CD4-positive, alpha-beta T cell treated with Interleukin-10 for 1 hour (primary cell): ENCODE measurements at places on chromosomes 16 and 17.

GRCh38 chr17:74554909-74555308 lies 9.0 kb upstream of the CD300C start:
- no peak for DNase-seq

- no peak for DNase-seq
These were observed 44.0 kb downstream of the IRX6 start for GRCh38 chr16:55367866-55368603.

DNA sequence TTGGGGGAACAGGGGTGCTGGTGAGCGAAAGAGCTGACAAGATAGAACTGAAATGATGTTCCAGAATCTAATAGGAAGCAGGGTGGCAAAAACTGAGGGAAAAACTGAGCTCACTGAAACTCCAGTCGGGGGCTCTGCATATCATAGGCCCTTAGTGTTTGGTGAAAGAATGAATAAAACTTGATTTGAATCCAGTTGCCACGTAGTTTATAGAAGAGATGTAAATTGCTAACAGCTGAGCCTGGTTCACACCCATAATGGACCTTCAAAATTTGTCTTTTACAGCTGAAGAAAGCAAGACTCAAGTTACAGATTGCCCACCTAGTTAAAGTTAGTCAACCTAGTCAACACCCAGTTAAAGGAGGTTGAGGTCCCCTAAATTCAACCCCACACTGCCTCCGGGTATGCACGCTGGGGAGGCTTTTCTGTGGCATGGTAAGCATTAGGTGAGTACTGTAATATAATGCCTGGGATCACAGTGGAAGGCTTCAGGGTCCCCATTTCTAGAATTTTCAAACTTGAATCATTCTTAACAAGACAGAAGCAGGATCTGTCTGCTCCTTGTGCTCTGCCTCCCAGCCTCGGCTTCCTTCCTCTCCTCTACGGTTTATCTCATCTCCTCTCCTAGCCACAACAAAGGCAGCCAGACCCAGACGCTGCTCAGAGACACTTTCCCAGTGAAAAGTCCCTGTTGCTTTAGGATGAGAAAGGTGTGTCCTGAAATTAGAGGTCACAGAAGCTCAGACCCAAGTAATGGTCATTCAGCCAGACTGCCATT lies 26.9 kb upstream of the SUPT4H1 start:
- no peak for DNase-seq

GRCh38 chr17:81576621-81577277 lies 24.6 kb upstream of the FAAP100 start:
- no peak for DNase-seq

DNA sequence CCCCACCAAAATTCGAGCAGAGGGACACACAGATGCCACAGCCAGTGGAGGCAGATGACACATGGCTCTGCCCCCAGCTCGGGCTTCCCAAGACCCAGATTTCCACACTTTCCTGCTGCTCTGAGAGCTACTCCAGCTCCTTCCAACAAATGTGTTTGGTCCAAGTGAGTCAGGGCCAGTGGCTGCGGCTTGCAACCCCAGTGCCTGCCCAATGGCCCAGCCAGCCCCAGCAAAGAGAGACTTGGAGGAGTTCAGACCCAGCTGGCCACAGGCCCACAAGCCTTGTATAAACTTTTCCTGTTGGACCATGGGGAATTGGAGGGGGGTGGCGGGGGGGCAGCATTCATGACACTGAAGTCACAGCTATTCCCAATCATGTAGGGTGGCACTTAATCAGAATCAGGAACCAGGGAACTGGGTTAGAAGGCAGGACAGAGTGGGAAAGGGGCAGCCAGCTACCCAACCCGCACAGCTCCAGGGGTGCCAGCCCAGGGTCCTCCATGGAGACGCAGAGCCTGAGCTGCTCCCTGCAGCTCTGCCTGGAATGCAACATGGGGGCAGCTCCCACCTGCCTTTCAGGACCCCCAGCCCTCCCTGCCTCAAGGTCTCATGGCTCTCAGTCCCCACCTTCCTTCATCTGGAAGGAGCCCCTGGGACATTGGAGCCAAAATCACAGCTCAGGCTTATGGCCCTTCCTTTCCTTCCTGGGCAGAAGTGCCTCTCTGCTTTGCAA lies 17.5 kb upstream of the C16orf78 start:
- DNase-seq = no peak

DNA sequence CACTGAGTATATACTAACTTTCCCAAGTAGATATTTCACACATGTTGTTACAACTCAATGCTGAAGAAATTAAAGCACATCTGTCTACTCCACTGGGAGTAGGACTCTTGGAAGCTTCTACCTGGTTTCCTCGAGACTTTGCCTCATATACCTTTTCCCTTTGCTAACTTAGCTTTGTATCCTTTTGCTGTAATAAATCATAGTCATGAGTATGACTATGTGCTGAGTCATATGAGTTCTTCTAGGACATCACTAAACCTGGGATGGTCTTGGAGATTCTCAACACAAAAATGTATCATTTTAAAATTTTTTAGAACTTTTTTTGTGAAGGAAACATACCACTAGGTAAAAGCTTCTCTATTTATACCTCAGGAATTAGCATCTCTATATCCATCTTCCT lies 39.8 kb downstream of the ABCA5 start:
- no peak for DNase-seq

DNA sequence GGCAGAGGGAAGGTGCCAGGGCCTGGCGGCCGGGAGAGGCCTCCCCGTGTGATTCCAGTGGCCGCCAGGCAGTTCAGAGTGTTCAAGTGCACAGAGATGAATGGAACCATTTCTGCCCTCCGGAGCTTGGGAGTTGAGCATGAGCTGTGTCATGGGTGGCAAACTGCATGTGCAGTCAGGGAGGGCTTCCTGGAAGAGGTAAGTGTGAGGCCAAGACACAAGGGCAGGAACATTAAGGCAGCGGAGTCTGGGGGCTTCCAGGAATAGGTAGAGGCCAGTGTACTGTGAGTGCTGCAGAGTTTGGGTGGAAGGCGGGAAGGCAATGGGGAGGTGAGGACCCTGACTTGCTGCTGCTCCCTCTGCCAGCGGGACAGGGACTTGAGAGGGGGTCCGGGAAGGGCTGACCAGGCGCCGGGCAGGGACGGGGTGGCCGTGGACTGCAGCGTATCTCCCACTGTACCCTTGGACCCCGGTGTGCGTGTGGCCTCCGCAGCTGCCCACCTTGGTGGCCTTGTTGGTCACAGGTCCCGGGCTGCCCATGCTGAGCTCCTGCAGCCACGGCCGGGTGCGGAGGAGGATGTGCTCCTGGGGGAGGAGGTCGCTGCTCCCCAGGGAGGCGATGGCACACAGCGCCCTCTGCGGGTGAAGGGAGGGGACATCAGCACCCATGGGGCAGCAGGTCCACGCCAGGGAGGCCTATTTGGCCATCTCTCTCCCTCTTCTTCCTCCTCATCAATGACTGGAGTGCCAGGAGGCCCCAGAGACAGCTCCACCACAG lies 7.5 kb upstream of the CEP131 start:
- no peak for DNase-seq

DNA sequence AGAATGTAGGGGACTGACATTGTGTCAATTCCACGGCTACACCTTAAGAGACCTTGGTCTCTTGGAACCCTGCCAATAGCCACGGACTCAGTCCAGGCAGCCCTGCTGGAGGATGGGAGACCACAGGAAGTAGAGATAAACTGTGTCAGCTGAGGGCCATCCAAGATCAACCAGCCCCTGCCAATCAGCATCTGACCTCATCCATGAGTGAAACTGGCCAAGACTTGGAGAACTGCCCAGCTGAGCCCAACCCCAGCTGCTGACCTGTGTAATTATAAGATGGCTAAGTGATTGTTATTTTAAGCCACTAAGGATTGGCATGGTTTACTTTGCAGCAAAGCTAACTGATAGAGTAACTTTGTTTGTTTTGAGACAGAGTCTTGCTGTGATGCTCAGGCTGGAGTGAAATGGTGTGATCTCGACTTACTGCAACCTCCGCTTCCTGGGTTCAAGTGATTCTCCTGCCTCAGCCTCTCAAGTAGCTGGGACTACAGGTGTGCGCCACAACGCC lies 13.3 kb upstream of the YWHAE start:
- DNase-seq = no peak

DNA sequence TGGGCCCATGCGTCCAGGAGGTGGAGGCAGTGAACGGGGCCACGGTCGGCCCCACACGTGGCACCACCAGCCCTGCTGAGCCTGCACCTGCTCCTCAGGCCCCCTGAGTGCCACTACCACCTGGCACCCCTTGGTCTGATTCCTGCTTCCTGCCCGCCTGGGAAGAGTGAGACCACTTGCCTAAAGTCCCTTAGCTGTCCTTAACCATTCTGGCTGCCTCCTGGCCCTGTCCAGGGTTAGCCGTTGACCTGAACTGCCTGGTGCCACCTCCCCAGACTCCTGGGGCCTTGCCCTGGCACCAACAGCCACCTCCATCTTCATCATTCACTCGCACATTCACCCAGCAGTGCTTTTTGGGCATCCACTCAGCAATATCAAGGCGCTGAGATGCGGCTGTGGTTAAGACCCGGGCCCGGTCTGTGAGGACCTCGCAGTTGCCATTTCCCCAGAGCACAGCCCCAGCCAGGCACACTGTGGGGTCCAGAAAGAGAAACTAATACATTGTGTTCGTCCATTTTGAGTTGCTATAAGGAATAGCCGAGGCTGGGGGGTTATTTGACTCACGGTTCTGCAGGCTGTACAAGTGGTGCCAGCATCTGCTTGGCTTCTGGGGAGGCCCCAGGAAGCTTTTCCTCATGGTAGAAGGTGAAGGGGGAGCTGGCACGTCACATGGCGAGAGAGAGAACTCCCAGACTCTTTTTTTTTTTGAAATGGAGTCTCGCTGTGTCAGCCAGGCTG lies 318.4 kb downstream of the SEC14L1 start:
- no peak for DNase-seq

DNA sequence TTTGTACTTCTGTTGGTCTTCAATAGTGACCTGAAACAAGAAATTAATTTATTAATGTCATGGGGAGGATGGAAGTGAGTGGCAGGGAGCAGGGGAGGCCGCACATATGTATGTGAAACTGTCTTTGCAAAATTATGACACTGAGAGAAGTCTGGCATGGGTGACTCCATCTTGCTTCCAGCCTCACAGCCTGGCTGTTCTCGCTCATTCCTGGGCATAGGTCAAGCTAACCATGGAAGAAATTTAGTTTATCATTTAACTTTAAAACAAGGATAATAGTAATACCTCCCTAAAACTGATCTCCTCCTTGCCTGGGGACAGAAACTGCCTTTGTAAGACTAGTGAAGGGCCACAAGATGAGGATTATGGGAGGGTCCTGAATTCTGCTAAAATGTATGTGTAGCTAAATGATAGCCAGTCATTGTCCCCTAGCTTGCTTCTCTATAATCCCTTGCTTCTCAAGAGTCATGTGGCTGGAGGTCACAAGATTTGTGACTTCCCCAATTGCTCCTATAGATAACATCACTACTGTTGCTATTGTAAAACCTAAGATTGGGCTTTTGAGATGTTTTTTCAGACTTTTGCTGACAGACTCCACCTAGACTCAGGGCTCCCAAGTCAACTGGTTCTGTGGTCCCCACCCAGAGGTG lies 126.0 kb downstream of the HS3ST3A1 start:
- no peak for DNase-seq

- DNase-seq = no peak
These were observed 191.1 kb downstream of the CHD9NB start for GRCh38 chr16:52861614-52862022.

DNA sequence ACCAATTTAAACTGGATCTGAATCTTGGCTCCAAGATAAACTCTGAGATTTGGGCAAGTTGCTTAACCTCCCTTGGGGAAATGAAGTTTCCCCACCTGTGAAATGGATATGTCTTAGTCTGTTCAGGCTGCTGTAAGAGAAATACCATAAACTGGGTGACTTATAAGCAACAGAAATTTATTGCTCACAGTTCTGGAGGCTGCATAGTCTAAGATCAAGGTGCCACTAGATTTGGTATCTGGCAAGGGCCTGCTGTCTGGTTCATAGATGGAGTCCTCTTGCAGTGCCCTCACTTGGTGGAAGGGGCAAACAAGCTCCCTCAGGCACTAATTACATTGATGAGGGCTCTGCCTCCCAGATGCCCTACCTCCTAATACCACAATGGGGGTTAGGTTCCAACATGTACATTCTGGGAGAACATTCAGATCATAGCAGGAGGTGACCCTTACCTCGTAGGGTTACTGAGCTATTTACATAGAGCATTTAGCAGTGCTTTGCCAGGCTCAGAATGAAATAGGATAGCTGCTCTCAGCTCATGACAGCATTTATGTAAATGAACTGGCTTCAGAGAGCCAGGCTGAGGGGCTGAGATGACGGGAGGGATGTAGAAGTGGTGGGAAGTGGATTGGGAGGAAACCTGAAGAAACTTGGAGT lies 83.9 kb downstream of the SPECC1 start:
- DNase-seq = no peak

DNA sequence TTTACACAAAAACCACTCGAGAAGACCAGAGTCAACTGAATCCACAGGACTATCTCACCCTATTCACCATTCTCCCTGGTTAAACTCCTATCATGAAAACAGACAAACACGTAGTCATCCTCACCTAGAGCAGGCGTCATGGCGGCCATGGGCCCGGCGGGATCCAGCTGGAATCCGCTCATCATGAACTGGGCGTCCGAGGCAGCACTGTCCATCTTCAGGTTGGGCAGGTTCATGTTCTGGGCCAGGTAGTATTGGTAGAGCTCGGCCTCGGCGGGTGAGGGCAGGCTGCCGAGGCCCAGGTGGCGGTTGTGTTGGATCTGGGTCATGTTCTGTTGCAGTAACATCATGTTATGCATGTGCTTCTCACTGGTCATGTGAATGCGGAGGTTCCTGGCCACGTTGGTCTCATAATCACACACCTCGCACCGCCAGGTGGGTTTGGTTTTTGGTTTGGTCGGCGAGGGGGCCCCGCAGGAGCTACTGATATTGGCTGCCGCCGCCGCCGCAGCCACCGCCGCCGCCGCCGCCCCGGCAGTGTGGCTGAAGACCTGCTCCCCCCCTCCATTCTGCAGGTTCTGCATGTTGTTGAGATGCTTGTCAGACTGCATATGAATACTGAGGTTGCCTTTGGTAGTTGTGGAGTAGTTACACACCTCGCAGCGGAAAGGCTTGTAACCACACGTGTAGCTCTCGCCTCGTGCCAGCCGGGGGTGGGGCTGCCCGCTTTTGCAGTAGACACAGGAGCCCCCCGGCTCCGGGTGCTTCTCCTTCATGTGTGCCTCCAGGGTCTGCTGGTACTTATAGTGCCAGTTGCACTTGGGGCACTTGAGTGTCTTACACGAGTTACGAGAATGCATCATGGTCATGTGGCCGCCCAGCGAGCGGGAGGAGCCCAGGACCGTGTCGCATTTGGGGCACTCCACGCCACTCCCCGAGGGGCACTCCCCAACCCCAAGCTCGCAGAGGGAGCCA lies 90.3 kb downstream of the ZFHX3 start:
- DNase-seq = no peak
